Calu3 (cell line): ENCODE measurements at places on chromosomes 5 and 9. TPM values are rescaled to one million over a fixed set of nuclear protein-coding genes. Genes with fewer than 3 reads are reported as not detected.
A peak's percentile ranks its signal among the peaks of the same experiment; 100 is the strongest.

DNA sequence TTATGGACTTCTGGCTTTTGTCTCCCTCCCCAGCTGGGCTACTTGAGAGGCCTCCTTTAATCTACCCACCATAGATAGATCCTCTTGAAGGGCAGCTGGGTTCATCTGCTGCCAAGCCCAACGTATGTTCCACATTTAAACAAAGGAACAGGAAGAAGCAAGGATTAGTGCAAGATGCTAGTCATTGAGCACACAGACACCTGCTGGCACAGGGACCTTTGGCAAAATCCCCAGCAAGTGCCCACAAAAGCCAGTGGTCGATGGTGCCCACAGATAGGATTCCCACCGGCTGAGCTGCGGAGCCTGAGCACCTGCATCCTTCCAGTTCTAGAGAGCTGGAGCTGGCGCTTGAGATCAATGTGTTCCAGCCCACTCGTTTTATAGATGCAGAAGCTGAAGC is 57.7 kb upstream of the SHB start:
- no peak for DNase-seq

The PCDHGA5 gene
- 0.10 and 0.12 TPM in 2 replicates for total RNA-seq

The GTF2H2 gene
- 21.9 and 23.2 TPM in 2 replicates for total RNA-seq

DNA sequence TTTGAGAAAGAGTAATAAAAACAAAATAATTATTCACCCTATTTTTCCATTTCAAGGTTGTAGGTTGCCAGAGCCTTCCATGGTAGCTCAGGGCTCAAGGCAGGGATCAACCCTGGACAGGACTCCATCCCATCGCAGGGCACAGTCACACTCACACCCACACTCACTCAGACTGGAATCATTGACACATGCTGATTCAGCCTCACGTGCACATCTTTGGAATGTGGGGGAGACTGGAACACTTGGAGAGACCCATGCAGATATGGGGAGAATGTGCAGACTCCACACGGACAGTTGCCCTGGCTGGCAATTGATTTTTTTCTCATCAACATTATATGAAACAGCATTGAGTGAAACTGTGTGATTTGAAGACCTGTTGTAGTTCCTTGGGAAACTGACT is 234.1 kb downstream of the ADGRV1 start:
- no peak for DNase-seq

GRCh38 chr9:109418827-109419226 is 79.3 kb downstream of the PTPN3 start:
- DNase-seq: no peak

- no peak for DNase-seq
Observed at GRCh38 chr5:128193665-128194390, 110.3 kb downstream of the SLC12A2 start.

GRCh38 chr9:133477992-133478850 is 678 bp downstream of the SLC2A6 start:
- DNase-seq: no peak

GRCh38 chr9:123925161-123925560 is 4.8 kb downstream of the DENND1A start:
- no peak for DNase-seq

The CLIC3 gene
- total RNA-seq: 0.35 and 0.91 TPM in 2 replicates

- no peak for DNase-seq
Observed at GRCh38 chr9:114084282-114085073, 6.4 kb upstream of the AMBP start.

- no peak for DNase-seq
Observed at GRCh38 chr5:56475689-56476486, 242.8 kb upstream of the ANKRD55 start.

GRCh38 chr9:107224252-107224651 is 58.8 kb upstream of the RAD23B start:
- DNase-seq: no peak

DNA sequence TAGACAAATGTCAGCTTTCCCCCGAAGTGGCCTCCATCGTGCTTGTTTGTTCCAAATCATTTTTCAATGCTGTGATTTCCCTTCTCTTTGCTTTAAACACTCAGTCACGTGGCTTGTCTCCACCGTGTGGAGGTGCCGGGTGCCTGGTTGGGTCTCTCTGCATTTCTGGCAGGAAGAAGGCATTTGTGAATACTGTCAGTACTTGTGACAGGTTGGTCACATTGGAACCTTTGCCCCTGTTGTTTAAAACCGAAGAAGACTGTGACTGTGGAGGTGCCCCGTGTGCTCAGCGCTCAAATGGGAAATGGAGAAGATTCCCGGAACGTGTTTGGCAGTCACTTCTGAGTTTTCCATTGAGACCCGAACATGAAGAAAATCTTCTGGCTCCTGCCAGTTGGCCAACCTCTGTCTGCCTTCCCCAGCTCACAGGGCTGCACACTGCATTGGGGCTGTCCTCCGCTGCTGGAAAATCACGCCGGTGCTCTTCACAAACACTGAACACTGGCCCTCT is 74.6 kb downstream of the LMNB1 start:
- DNase-seq: no peak

- no peak for DNase-seq
Observed at GRCh38 chr5:56480078-56480704, 247.1 kb upstream of the ANKRD55 start.

DNA sequence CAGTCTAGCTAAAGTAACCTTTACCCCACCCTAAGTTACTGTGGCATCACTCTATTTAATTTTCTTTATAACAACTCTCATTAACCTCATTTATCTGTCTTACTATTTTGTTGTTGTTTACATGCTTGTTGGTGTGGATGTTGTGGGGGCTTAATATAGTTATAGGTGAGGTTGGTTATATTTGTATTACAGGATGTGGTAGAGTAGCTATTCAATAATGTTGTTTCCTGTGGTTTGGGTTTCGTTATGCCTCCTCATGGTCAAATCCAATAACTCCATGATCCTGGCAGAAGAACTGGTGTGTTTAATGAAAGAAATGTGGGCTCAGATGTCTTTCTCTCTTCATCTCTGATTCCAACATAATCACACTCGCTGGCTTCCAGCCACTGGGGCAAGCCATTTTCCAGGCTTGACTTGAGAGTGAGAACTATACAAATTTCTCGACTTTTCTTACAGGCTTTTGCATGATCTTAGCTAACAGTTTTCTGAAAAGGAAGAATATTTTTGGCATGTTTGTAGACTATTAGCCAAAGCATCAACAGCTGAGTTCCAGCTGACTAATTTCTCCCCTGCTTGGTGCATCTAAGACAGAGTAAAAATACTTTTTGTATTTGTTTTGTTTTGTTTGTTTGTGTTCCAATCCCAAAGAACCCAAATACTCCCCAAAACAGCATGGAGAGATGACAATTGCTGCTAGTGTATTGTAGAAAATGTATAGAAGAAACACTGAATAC is 303.7 kb upstream of the PAPPA start:
- DNase-seq: no peak

DNA sequence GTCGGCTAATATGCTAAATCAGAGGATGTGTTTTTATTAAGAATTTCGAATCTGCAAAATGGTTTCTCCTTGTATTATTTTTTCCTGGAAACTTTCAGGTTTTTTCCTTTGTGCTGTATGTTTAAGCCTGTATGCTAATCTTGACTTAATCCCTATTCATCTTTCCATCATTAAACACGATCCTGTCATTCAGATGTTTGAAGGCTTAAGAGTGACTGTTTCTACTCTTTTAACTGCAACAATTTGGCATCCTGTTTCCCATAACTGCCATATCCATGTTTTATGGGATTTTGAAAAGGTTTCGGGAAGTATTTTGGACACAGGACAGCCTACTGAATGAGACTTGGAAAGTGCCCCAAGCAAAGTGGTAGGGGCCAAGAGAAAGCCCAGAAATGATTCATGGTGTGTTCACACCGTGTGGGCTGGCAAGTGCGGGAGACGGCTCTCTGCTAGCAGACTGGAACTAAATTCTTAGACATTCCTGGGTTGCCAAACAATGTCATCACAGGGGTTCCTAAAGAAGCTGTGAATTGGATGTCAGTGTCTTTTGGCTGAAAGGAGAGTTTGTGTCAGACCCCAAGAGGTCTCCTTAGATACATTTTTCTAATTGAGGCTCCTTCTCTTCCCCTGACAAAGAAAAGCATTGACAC is 125.4 kb upstream of the ADAMTS16 start:
- no peak for DNase-seq

The ENTREP1 gene
- total RNA-seq: 1.8 and 3.1 TPM in 2 replicates

- no peak for DNase-seq
Observed at GRCh38 chr9:8071445-8071798, 271.8 kb upstream of the DMAC1 start.

The FCN1 gene
- not detected in 2 replicates for total RNA-seq

The PTGS1 gene
- total RNA-seq: 0.66 and 0.71 TPM in 2 replicates

DNA sequence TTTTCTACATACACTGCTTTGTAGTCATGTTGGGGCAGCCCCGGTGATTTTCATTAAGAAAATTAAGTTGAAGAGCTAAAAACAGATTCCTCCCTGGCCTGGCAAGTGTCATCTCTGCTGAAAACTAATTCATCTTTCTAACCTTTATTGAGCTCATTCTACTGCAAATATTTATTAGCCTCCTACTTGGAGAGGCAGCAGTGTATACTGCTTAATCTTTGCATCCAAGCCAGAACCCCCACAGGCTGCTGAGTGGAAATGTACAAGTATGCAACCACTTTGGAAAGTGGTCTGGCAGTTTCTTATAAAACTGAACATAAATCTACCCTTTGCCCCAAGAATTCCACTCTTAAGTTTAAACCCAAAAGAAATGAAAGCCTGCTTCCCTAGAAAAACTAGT is 223.4 kb downstream of the DRD1 start:
- DNase-seq: no peak

The TTC23L gene
- 0.54 and 0.76 TPM in 2 replicates for total RNA-seq

DNA sequence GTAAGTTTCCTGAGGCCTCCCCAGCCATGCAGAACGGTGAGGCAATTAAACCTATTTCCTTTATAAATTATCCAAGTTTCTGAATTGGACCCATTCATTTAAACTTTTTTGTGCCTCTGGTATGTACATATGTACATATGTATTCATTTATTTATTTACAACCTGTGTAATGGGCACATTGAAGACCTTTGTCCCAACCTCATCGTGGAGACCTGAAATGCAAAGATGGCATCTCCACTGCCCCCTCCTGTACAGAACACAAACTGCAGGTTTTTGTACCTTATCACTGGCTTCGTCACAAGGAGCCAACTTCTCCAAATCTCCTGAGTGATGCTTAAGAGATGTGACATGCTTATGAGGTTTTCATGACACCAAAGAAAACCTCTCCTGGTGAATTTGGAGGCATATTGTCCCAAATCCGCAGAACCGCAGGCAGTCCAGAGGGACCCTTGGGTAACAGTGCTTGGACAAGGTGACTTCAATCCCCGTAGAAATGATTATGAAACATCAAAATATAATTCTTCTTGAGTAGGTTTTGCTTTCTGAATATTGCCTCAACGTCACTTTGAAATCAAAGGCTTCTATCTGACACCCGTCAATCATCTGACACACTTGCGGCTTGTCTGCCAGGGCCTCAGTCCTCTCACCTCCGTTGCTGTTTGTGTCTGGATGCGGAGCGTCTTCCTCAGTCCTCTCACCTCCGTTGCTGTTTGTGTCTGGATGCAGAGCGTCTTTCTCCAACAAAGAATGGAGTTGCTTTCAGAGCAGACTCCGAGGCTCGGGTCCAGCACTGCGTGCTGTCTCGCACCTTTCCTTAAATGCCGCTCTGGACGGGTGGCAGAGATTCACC is 135.0 kb upstream of the IRX4 start:
- no peak for DNase-seq

The MEGF10 gene
- 0.56 and 0.71 TPM in 2 replicates for total RNA-seq

GRCh38 chr5:176711883-176712282 is 64.6 kb downstream of the TSPAN17 start:
- DNase-seq: no peak

The TPM2 gene
- total RNA-seq: 138 and 145 TPM in 2 replicates

The PIP5K1B gene
- total RNA-seq: 8.6 and 9.0 TPM in 2 replicates

DNA sequence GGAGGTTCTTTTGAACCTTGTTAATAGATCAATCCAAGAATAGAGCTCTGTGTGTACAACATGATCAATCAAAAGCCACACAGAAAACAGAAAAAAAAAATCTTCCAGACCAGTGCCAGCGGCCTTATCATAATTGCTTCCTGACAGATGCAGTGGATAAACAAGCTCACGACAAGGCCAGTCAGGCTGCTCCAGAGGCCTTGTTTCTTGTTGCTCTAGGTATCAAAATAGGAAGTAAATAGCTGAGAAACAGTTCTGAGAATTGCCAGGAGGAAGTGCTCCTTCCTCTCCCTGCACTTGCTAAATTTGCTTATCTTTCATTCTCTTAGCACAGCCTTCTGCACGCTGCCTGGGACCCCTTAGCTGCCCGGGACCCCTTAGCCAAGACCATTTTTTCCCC is 199.0 kb upstream of the TARS1 start:
- DNase-seq: no peak

- no peak for DNase-seq
Observed at GRCh38 chr5:32465076-32465475, 20.5 kb upstream of the ZFR start.

DNA sequence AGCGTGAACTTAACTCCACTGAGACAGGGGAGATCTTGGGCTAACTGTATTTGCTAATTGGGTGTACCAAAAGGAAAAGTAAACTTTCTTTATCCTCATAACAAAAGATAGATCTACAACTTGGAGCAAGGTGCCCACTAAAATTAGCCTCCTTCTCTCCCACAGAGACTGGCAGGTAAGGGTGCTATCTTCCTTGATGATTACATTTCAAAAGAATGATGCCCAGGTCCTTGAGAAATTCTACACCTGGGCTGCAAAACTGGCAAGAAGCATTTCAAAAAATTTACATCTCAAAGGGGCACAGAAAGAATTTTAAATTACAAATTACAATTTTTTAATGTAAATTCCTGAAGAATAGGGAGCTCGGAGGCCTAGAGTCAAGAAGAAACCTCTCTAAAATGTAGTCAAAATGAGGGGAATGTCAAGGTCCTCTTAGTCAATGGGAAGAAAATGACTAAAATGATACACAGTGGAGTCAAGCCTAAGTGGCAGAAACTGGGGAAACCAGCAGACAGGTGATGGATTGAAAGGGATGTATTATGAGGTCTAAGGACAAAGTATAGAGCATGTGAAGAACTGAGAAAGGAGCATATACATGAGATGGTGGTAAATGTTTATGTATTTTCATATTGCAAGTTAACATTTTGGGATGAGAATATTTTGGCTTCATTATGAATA is 348.3 kb upstream of the TUSC1 start:
- no peak for DNase-seq

GRCh38 chr5:165029099-165029870 is 1523.9 kb downstream of the MAT2B start:
- DNase-seq: peak; percentile 42

GRCh38 chr5:78518365-78519197 is 130.0 kb downstream of the LHFPL2 start:
- DNase-seq: peak; percentile 79

- DNase-seq: no peak
Observed at GRCh38 chr5:15286650-15287049, 213.3 kb upstream of the FBXL7 start.

DNA sequence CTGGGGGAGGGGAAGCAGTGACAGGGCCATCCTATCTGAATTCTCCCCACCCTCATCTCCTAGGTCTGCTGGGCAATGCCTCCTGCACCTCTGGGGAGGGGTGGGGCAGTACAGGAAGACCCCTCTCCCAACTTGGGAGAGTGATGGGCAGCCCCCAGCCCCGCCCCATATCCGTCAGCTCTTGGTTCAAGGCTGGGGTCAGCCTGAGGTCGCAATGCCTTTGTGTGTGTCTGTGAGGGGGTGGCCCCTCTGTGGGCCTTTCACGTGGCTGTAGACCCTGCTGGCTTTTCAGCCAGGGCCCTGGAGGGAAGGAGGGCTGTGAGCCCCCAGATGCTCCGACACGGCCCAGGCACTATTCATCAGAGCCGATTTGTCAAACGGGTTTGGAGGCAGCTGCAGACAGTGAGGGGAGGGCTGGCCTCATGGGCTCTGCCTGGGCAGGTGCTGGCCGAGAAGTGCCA is 49.5 kb upstream of the RNU6ATAC start:
- no peak for DNase-seq
